ENCODE measurements at places on chromosomes 5 and 9.

GRCh38 chr9:30058463-30058862, 2326.0 kb upstream of the ACO1 start:
- DNase-seq: no peak

GRCh38 chr9:100350188-100350587, 2.6 kb downstream of the TEX10 start:
- DNase-seq: no peak

- DNase-seq: no peak
These were observed 226.5 kb downstream of the CDK5RAP2 start for GRCh38 chr9:120353506-120353905.

GRCh38 chr5:88193896-88194295, 74.7 kb downstream of the TMEM161B start:
- DNase-seq: no peak

DNA sequence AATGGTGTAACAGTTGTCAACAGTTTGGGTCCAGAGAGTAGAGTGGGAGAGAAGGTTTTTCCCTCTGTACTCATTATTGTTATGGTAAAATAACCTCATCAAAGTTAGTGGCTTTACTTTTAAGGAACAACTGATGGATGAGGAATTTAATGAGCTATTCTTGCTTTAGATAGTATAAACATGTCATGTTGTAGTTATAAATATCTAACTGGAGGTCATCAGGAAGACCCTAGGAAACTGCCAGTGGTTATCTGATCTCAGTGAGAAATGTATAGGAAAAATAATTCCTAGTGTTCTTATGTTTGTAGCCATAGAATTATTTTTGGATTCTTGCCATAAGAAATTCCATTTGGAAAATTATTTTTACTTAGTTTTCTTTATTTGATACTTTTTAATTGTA, 4.1 kb downstream of the ERCC6L2 start:
- no peak for DNase-seq

DNA sequence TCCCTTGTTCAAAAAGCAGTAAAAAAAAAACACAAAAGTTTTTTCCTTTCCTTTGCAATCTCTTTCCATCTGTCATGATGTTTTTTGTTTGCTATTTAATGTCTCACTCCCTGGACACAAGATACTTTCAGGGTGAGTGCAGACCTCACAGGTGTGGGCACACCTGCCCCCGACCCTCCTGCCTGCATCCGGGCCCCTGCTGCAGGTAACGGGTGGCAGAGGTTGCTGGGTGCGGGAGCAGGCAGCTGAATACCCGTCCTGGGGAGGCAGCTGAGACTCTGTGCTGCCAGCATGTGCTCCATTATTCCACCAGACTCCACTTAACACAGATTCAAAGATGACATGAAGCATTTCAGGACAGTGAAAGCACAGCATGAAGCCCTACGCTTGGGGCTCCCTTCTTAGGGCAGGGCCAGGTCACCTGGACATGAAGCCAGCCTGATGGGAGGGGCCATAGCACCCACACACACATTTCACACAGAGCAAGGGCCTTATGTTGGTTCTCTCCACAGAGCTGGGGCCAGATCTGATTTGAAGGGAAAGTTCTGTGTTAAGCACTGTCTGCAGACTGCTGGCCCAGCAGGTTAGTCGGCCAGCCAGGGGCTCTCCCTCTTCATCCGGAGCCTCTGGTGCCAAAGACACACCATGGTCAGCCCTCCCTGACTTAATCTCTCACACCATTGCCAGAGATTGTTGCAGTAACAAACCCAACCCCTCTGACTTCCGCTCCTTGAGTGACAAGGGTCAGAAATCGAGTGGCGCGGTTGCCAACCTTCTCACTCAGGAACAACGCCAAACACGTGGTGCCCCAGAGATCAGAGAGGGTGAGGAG, 13.0 kb downstream of the NEK6 start:
- DNase-seq: no peak

DNA sequence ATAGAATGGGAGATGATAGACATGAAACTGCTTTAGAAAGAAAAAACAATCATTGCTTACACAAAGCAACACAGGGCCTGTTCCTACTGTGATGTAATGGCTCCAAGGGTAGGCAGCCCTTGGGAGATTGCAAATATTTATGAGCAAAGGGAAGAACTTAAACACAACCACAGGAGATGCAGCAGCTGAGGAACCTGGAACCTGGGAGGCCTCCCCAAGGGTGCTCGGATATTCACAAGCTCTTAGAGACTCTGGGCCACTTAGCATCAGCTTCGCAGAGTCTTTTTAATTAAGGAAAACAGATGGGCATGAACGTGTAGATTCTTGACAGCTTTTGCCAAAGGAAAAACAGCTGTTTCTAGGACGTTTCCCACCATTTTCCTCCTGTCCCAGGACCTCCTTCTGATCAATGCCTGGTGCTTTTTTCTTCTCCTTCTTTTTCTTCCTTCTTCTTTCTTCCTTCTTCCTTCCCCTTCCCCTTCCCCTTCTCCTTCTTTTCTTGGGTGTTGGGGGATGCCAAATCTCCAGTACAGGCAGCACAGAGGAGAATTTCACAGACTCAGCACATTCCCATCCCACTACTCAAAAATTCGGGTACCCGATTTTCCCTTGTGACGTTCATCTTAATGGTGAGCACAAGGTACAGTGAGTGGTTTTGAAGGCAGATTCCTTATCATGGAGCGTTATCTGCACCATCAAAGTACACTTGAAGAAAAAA, 28.1 kb upstream of the TCF7 start:
- no peak for DNase-seq

DNA sequence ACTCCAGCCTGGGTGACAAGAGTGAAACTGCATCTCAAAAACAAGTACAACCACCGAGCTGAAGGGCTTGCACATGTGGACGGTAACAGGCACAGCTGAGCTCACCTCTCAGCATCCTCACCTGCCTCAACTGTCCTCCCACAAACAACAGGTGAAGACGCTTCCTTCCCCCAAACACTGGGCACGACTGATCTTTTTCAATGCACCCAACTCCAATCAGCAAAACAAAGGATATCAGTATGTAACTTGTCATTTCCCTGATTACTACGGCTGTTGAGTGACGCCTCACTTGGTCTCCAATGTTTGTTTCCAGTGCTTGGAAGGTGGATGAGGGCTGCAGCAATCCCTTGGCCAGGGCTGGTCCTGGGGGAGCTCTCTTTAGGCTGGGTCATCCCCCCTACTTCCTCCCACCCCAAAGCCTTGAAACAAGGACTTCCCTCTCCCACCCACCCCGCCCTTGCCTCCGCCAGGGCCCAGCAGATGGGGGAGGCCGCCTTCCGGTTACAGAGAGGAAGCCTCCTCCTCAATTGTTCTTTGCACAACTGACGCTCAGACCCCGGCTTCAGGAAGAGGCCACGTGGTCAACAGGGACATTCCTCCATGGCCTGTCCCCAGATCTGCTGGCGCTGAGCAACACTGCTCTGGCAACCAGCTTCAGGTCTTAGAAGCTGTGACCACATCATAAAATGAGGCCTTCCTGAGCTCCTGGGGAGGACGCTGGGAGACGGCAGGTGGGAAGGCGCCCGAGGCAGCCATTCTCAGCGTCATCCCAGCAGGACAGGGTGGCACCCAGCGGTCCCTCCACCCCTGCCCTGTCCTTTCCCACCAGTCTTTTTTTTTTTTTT, 5.9 kb downstream of the FAM78A start:
- peak; percentile 49 for DNase-seq

DNA sequence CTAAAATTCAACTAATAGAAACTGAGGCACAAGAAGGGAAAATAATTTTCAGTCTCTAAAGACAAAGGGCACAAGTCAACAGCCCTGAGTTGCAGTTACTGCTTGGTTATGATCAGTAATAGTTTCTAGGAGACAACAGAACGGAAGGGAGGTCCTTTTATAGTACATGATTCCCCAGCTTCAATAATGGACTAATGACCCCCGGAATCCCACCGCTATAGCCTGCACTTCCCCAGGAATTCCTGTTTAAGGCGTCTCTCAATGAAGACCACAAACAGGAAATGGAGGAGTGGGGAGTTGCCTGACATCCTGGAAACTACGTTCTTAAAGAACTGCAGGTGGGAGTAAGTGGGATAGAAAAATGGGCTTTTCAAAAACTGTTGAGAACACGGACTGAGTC, 60.6 kb downstream of the DIAPH1 start:
- no peak for DNase-seq

DNA sequence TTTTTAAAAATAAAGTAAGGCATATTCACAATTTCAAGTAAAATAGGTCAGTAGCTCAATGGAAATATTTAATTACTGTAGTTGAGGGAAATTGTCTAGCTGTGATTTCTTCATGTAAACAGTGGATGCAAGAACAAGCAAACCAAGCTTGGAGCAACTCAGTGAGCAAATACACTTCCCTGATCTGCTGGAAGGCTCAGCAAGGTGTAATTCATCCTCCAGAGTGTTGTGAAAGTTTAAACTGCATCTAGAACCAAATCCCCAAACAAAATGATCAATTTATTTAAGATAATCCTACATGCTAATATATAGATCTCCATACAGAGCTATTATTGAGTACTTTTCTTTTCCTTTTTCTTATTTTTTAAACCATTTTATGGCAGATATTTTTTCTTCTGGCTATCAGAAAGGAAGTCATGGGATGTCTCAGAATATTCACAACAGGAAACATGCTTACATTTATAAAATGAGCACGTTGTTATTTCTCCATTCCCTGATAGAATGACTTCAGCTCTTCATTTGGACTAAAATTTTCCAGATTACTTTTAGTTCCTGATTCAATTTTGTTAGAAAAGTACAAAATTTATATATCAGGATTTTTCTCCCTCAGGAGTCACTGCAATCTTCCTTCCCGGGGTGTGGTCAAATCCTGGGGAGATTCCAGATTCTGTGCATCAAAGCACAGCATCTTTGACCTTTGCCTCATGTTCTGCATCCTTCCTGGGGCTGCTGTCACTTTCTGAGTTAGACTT, 219.2 kb upstream of the ELL2 start:
- no peak for DNase-seq

GRCh38 chr5:41962491-41962890, 37.4 kb downstream of the FBXO4 start:
- DNase-seq: no peak

- no peak for DNase-seq
These were observed 1351.9 kb upstream of the C9orf72 start for GRCh38 chr9:28925157-28925556.

DNA sequence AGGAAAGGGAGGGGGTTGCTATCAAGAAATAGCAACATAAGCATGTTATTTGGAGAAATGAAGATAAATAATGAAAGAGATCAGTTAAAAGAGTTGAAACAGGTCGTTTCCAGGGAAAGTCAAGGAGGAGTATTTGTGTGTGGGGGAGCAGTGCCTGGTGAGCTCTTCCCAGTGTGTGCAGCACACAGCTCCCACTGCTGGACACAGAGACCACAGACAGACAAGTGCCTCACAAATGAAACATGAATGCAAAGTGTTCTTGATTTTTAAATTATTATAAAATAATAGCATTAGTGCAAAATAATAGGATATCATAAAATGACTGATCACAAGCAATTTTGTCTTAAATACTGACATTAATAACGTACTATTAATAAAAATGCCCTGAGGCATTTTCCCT, 40.8 kb downstream of the LIFR start:
- DNase-seq: no peak

- no peak for DNase-seq
These were observed 315.6 kb downstream of the MTRR start for GRCh38 chr5:8184455-8185063.

- no peak for DNase-seq
These were observed 60.1 kb downstream of the GALNT12 start for GRCh38 chr9:98867429-98868168.

DNA sequence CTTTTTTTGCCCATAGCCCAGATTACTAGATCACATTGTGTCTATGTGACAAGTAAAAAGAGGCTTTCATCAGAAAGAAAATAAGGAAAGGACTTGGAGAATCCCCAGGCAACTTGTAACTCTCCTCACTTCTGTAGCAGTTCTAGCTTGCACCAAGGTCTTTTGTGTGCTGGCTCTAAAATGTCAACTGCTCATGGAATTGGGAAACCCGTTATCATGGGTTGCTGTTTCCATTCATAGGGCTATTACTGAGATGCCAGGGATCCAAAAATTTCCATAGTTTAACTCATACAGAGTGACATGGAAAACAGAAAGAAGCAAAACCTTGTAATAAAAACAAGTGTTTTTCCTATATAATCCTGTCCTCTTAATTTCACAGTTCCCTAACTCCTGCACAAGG, 123.9 kb upstream of the FBXL7 start:
- DNase-seq: no peak

DNA sequence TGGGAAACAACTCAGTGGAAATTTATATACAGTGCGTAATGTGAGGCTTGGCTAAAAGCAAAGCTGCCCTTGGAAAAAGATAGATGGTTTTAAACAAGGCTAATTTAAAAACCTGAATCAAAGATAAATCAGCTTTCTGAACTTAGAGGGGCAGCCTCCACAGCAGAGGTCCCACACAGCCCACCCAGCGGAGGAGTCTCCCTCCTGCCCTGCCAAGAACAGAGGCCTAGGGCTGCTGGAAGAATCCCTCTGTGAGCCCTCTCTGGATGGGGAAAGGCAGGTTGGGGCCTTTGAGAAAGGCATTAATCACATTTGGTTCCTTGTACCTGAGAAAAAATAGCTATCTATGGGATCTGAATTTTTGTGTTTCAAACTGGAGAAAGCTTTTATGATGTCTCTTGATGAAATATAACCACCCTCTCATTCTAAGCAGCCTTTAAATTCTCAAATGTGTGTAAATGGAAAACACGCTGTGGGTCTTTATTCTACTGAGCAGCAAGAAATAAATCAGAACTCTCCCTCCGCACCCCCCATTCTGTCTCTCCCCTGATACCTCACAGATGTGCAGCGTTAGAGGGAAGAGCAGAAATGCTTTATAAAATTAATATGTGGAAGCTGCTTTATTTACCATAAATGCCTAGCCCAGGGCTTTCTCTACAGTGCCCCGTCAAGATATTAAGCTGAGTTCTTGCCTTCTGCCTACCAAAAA, 329.2 kb downstream of the EFNA5 start:
- DNase-seq: no peak

DNA sequence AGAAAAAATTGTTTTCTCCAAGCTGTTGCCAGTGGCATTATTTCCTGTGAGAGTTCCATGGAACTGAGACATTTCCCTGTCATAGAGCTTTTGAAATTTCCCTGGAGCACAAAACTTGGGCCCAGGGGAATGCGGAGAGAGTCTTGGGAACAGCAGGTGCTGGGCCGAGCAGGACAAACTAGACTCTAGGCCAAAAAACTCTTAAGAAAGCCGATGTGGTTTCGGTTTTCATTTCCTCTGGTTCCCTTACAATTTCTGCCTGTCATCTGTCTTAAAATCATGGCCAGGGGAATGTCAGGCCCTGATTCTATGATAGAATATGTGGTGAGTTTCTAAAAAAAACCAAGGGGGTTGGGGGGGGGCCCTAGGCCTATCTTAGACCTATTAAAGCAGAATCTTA, 4.6 kb downstream of the SLC35A4 start:
- DNase-seq: peak; percentile 24

Data from central memory CD4-positive, alpha-beta T cell (primary cell).